ENCODE measurements at places on chromosomes 4 and X.

DNA sequence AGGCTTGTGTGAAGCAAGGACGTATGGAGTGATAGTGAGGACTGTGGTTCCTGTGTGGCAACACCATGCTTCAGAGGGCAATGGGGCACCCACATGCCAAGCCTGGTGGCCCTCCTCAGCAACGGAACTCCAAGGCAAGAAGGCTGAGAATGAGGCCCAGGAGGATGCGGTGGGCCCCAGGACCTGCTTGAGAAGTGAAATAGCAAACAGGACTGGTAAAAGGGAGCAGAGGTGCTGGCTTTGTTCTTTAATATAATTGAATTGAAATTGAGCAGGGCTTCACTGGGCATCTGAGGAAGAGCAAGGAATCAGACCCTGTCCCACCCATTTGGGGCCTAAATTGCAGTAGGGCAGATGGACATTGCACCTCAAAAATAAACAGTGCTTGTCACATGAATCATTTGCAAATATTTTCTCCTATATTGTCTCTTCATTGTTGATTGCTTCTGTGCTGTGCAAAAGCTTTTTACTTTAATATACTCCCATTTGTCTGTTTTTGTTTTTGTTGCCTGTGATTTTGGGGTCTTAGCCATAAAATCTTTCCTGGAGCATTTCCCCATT is 2.3 kb downstream of the TMEM187 start:
- no peak for DNase-seq

GRCh38 chrX:150182161-150182560 is 181.0 kb upstream of the MAMLD1 start:
- DNase-seq, result no peak

DNA sequence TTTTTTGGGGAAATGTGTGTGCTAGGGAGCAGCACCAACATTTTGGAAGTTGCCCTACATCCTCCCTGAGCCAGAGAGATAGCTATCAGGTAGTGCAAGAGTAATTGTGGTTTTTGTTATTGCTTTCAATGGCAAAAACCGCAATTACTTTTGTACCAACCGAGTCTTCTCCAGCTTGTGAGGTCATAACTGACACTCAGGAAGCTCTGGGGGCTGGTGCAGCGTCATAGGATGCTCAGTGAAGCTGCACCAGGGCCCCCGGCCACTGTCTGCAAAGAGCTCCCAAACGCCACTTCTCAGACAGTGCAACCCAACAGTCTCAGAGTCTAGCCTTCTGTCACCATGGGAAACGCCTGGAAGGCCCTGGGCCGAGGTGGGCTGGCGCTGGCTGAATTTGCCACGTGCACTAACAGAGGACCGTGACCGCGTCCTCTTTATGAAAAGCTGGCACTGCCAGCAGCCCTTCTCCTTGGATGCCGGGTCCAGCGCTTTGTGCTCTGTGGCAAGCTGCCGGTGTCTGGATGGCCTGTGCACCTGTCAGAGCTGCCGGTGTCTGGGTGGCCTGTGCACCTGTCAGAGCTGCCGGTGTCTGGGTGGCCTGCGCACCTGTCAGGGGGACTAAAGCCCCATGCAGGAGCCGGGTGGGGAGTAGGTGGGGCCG is 19.4 kb downstream of the SH3TC1 start:
- DNase-seq, result no peak

GRCh38 chr4:158793021-158793420 is 24.2 kb downstream of the FNIP2 start:
- no peak for DNase-seq

DNA sequence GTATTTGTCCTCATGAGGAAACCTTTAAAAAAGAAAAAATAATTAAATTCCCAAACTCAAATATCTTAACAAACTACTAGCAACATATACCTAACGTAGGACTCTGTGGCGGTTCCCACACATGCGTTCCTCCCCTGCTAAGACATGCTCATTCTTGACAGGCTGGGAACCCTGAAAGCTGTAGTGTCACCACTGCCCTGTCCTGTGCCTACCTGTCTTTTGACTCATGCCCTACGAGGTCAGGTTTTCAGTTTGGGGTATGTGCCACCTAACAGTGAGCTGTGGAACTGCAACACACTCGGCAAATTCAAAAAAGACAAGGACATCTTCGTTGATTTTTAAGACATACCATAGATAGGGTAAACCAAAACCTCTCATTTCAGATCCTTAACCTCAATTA is 17.8 kb downstream of the IDS start:
- no peak for DNase-seq

GRCh38 chr4:139331185-139331584 is 28.9 kb upstream of the NDUFC1 start:
- DNase-seq, result no peak

DNA sequence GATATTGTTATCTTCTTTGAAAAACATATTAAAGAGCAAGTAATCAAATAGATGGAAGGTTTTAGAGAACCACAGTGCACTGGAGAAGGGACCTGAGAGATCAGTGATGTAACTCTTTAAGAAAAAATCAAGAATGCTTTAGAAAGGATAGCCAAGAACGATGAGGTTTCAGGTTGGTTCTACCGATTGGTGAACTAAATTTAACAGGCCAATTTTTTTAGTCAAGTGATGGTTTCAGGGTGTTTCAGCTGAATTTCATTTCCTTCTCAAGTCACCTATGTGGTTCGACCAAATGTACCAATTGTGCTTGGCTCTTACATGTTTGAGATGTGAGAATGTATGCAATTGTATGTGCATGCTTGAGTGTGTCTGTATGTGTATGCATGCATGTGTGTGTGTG is 26.5 kb downstream of the HS3ST1 start:
- DNase-seq, result no peak

DNA sequence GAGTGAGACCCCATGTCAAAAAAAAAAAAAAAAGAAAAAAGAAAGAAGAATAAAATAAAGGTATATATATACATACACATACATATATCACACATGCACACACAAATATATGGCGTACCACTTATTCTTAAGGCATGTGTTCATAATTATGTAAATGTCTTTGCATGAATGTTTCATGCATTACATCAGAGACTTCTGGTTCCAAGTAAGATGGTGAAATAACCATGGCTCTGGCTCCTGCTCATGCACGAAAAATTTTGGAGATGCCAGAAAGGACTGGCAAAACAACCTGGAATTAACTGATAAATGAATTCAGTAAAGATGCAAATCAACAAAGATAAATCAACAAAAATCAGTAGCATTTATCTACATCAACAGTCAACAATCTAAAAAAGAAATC is 19.7 kb upstream of the FHIP1A start:
- no peak for DNase-seq

GRCh38 chrX:42975906-42976305 is 197.9 kb upstream of the PPP1R2C start:
- no peak for DNase-seq

DNA sequence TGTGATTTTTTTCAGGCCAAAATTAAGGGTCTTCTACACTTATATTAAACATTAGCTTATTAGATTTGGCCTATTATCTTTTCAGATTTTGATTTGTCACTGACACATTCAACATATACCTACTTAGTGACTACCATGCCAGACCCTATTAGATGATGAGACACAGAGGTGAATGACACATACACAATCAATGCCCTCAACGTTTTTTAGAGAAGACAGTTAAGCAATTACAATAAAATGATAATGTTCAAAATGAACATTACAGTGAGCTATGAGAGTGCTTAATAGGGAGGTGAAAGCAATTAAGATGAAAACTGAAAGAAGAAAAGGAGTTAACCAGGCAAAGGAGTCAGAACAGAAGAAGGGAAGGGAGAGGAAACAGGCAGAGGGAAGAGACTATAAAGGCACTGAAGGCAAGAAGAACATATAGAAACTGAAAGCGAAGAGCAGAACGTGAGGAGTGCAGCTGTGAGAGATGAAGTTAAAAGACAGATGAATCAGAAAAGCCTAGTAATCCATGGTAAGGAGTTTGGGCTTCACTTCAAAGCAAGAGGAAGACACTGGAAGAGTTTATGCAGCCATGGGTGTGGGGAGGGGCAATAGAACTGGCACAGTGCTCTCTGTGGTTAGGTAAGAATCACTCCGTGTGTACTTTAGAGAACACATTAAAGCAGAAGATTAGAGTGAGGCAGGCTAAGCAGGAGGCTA is 119.0 kb downstream of the REELD1 start:
- DNase-seq, result no peak

GRCh38 chr4:54863571-54864255 is 206.0 kb downstream of the KIT start:
- no peak for DNase-seq

DNA sequence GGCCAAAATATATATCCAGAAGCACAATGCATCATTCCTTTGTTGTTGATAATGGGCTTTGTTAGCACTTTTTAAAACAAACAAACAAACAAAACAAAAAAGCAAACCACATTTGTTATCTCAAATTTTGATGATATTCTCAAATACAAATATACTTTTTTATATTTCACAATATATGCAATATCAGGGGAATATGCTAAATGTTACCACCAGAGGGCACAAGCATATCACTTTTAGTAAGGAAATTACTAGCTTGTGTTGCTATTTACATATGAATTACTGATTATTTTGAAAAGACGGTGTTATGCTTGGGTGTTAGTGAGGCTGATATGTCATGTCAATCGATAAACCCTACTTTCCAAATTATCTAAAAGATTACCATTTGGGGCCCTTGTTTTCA is 29.1 kb downstream of the RIPPLY1 start:
- DNase-seq, result no peak

Data from HCT116 (cell line).